Lung microvascular endothelial cell (primary cell): ENCODE measurements at places on chromosomes 4 and X. TPM values are rescaled to one million over a fixed set of nuclear protein-coding genes. Genes with fewer than 3 reads are reported as not detected.
A peak's percentile ranks its signal among the peaks of the same experiment; 100 is the strongest.

- DNase-seq, result no peak
Measured at GRCh38 chr4:83153417-83153816, 38.9 kb upstream of the PLAC8 start.

The LETM1 gene
- 48.6 and 70.2 TPM in 2 replicates for total RNA-seq

- DNase-seq, result no peak
Measured at GRCh38 chrX:23805389-23805788, 22.4 kb downstream of the SAT1 start.

DNA sequence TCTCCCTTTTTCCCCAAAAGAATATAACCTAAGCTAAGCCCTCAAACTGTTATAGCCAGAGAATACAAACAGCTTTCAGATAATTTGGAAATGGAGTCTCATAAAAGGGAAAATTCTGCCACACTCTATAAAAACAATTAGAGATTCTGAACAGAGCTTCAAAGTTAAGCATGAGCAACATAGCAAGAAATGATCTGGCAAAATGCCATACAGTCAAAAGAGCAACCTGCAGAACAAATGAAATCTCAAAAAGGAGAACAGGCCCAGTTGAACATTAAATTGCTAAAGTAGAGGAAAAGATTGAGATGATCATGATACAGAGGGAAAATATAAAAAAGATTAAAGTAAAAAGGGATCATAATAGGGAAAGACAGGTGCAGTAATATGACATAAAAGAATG is 250.5 kb downstream of the TLL1 start:
- DNase-seq, result no peak

- DNase-seq, result no peak
Measured at GRCh38 chr4:185457136-185457535, 14.4 kb downstream of the CCDC110 start.

The LRAT gene
- total RNA-seq, result not detected in 2 replicates

DNA sequence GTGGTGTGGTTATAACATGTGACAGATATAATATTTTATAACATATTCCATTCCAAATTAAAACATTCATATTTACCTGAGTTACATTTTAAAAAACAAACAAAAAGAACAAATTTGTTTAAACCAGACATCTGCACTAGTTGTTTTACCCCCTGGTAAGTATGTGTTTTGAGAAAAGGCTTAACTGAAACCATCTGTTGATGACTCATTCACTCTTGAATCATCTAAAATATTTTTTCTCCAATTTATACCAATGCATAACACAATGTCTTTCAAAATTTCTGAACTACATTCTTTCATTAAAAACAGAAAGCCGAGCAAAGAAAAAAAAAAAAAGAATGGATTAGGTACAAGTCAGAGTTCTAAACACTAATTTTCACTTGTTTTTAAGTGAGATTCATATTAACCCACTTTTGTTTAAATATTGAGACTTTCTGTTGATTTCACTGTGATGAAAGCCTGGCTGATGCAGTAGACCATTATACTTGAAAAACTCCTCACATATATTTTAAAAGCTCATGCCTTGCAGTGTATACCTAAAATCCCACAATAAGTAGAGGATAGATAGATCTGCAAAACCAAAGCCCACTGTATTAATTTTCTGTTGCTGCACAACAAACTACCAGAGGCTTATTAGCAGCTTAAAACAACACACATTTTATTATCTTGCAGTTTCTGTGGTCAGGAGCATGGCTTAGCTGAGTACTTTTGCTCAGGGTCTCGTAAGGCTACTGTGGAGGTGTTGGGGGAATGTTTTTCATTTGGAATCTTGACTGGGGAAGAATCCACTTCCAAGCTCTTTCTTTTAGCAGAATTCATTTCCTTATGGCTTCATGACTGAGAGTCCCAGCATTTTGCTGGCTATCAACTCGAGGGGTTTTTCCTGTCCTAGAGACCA is 221.5 kb downstream of the PCDH18 start:
- DNase-seq, result no peak

The ZFP92 gene
- 0.20 and 0.22 TPM in 2 replicates for total RNA-seq

DNA sequence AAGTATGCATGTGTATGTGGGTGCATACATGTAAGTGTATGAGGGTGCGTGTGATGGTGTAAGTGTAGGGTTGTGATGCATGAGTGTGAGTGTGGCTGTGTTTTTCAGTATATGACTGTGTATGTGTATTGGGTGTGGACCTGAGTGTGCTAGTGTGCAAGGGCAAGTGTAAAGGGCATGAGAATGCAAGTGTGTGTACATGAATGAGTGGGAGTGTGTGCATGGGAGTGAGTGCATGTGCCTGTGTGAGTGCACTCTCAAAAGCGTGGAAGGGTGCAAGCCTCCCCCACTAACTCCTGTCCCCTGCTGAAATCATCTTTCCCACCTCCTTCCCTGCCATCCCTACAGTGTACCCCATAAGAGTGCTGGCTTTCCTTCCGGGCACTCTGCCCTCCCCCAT is 225.1 kb upstream of the PRKX start:
- no peak for DNase-seq

DNA sequence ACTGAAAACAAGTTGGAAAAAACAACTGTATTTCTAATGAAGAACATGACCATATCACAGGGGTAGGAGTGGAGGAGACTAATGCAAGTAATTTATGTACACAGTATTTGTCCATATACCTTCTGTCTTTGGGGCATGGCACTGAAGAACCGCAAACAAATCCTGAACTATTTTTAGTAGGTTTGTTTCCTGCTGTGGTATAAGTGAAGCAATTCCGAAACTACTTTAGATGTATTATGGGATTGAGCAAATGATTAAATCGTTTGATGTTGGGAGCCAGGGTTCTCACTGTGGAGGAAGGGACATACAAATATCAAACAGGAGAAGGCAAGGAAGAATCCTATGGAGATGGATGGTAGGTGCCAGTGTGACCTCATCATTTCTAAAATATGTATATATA is 18.9 kb upstream of the SH3KBP1 start:
- no peak for DNase-seq

DNA sequence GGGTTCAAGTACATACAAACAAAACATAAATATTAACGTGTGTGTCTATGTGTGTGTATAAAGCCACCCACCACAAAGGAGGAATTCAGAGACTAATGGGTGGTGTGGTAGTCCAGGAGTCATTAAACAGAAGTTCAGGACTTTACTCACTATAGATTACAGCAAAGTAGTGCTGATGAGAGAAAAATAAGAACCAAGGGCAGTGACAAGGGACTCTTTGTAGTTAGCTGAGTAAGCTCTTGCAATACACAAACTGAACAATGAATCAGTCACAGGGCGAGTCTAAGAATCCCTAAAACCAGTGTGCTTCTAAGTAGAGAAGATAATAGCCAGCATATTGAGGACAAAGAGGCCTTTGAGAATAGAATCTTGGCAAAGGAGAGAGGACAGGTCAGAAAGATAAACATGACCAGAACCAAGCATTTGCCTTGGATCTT is 232.4 kb downstream of the PPP3CA start:
- DNase-seq, result no peak

The ATP5ME gene
- 215 and 297 TPM in 2 replicates for total RNA-seq

The TMPRSS11F gene
- total RNA-seq, result not detected in 2 replicates

DNA sequence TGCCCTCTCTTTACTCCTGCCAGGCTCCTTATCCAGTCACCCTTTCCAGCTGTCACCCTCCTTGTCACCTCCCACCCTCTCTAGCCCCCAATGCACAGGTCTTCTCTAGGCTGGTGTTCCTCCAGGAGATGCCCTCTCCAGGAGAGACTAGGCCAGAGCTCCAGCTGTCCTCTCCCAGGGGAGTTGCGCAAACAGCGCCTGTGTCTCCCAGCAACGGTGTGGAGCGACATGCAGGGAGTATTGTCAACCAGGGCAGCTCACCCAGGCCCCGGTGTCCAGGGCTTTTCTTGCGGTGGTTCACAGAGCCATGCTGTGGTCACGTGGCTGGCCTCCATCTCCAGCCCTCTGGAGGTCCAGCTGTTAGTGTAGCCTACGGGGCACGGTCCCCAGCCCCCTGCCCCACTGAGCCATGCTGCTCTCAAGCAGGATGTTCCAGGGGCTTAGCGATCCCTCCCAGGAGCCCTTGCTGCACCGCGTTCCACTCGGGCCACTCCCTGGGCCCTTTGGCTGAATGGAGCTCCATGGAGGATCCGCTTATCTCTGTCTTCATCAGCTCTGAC is 34.8 kb downstream of the CCNQ start:
- no peak for DNase-seq

- DNase-seq, result no peak
Measured at GRCh38 chrX:3134316-3134945, 93.2 kb downstream of the ARSF start.

DNA sequence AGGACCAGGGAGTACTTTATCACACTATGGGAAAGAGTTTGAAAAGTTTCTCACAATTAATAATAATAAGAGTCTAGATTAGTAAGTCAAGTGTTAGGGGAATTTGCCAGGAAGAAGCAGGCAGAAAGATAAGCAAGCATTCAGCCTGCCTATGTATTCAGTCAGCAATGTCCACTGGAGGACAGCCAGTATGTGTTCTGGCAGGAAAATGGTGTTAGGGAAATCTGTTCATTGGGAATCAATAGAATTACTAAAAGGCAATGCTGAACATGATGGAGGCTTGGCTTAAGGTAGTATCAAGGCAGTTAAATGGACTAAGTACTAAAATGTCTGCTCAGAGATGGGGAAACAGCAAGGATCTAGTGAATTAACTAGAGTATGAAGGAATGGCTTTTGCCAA is 221.2 kb downstream of the PPP4R3C start:
- DNase-seq, result peak; percentile 13

GRCh38 chr4:54662901-54663585 is 5.3 kb downstream of the KIT start:
- no peak for DNase-seq

- no peak for DNase-seq
Measured at GRCh38 chr4:70359115-70359661, 1.4 kb upstream of the SMR3A start.

- no peak for DNase-seq
Measured at GRCh38 chrX:590693-591404, 39.7 kb upstream of the SHOX start.

- no peak for DNase-seq
Measured at GRCh38 chr4:169436734-169437133, 166.0 kb upstream of the SH3RF1 start.

The LAMP2 gene
- 81.5 and 117 TPM in 2 replicates for total RNA-seq

The GRID2 gene
- total RNA-seq, result not detected in 2 replicates

The ATP1B4 gene
- total RNA-seq, result not detected in 2 replicates

GRCh38 chr4:86556791-86557415 is 37.2 kb upstream of the PTPN13 start:
- no peak for DNase-seq

The TLR6 gene
- total RNA-seq, result under 0.01 and 0.22 TPM in 2 replicates

The CXCL8 gene
- 43.4 and 90.9 TPM in 2 replicates for total RNA-seq

DNA sequence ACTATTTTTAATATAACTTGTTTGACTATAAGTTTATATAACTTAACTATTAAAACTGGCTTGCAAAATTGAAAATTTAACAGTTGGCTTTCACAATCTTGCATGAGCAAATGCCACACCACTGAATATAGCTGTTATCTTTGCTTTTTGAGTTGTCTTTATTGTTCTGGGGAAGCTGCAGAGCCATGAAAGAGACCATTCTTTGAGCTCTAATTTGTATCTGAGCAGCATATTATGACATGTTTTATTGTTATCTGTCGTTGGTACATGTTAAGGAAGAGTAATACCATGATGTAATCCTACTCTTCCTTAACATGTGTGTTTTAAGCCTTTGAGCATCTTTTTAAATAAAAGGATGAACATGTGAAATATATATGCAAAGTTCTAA is 97.1 kb upstream of the ANK2 start:
- no peak for DNase-seq

The MAOB gene
- total RNA-seq, result not detected in 2 replicates

The PNMA5 gene
- total RNA-seq, result not detected in 2 replicates

DNA sequence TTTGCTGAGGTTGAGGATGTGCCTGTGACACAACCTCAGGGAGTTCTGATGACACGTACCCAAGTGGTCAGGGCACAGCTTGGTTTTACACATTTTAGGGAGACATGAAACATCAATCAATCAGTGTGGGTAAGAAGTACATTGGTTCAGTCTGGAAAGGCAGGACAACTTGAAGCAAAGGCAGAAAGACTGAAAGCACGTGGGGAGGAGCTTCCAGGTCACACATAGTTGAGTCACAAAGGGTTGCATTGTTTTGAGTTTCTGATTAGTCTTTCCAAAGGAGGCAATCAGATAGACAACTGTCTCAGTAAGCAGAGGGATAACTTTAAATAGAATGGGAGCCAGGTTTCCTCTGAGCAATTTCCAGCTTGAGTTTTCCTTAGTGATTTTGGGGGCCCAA is 1910.0 kb upstream of the AGA start:
- no peak for DNase-seq

GRCh38 chr4:152709675-152710438 is 30.1 kb upstream of the TMEM154 start:
- no peak for DNase-seq

GRCh38 chr4:139735381-139736273 is 70.0 kb downstream of the MGST2 start:
- peak; percentile 29 for DNase-seq

GRCh38 chr4:33566649-33567048 is 2677.7 kb downstream of the ARAP2 start:
- DNase-seq, result no peak

The FNIP2 gene
- 21.6 and 42.3 TPM in 2 replicates for total RNA-seq

GRCh38 chr4:141643557-141643956 is 7.2 kb downstream of the IL15 start:
- peak; percentile 71 for DNase-seq

The MRPS18C gene
- 15.7 and 19.6 TPM in 2 replicates for total RNA-seq

DNA sequence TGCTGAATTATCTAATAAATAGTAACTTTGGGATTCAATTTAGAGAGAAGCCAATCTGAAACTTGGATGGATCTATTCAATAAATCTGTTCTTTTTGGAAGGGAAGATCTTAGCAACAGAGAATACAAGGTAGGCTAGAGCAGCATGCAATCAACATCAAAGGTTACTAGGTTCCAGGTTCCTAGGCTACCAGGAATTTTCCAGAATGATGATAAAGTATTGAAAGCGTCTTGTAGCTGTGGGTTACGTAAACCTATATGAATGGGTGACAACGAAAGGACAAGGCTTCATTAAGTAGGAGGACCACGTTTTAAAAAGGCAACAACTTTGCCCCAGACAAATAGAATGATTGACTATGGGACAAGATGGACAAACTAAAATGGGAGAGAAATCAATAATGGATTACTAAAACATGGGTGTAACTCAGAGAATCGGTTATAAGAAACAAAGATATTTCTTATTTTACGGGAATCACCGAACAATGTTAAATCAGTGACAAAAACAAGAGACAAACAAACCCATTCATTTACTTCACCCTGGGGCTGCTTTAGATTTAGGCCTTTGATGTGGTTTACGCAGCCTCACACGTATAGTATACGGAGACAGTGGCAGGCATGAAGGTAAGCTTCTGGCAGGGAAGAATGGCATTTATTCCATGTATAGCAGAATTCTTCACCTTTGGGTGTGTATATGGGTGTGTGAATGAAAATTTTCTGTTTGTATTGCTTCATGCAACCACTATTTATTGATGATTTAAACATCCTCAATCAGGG is 732.6 kb upstream of the PABPC4L start:
- DNase-seq, result no peak

The RNF212 gene
- total RNA-seq, result 0.22 and 0.79 TPM in 2 replicates

GRCh38 chr4:182869697-182870096 is 47.5 kb downstream of the DCTD start:
- DNase-seq, result peak; percentile 37

The TBC1D8B gene
- 2.2 and 3.4 TPM in 2 replicates for total RNA-seq
